ENCODE measurements at places on chromosomes 2 and 18. TPM values are rescaled to one million over a fixed set of nuclear protein-coding genes. Genes with fewer than 3 reads are reported as not detected.

Gene PTPRM
- 118 TPM for total RNA-seq

Gene CCDC141
- 0.57 TPM for total RNA-seq

Gene HS6ST1
- total RNA-seq = 6.8 TPM

Gene GKN1
- not detected for total RNA-seq

Gene CNGA3
- not detected for total RNA-seq

Gene KIF5C
- total RNA-seq = 0.16 TPM

Data from bladder microvascular endothelial cell (primary cell).